AG04450 (cell line): ENCODE measurements at places on chromosomes 7 and 10.

DNA sequence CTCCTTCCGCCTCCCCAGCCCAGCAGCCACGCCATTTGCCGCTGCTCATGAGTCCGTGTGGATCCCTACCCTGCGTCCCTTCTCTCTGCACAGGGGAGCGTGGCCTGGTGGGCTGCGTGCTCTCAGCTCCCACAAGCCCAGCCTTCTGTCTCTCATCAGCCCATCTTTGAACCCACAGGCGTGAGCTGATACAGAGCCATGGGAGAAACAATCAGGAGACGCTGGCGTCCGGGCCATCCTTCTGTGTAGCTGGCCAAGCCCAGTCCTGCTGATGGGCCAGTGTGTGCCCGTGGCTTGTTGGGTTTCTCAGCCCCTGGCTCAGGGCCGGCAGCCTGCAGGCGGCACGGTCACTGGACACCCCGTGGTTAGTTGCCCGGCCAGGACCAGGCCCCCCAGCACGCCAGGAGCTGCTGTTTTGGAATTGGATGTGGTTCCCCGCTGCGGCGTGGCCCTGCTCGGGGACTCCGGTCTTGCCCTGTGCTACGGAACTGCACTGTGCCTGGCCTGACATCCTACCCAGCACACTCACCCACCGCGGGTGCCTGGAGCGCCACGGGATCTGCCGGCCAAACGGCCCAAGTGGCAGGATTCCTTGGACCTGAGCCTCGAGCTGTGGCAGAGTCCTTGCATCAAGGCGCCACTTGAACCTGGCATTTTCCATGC lies 88.9 kb downstream of the ELFN1 start:
- DNase-seq: no peak

GRCh38 chr7:83161186-83161585 lies 1.5 kb downstream of the PCLO start:
- no peak for DNase-seq

- no peak for DNase-seq
These were observed 10.5 kb upstream of the DEPP1 start for GRCh38 chr10:44988957-44989585.

GRCh38 chr7:155488483-155489127 lies 30.7 kb downstream of the EN2 start:
- no peak for DNase-seq

- no peak for DNase-seq
These were observed 10.7 kb downstream of the NCOA4 start for GRCh38 chr10:46019569-46020343.

- no peak for DNase-seq
These were observed 97.6 kb upstream of the GSDME start for GRCh38 chr7:24854866-24855265.

DNA sequence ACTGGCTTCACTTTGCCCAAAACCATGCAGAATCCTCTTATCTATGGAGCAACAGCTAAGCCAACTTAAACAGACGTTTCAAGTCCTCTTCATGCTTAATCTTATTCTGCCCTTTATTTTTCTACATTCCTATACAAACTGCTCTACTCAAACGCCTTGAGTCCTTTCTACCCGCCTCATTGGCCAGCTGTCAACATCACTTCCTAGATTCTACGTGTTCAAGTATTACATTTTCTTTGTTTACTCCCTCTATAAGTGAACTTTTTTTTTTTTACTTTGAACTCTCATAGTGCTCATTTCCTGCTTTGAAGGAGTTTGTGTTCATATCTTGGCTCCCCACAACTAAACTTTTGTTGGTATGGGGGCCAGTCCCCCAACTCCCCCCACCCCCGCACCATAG lies 28.9 kb upstream of the SLC26A5 start:
- no peak for DNase-seq

- no peak for DNase-seq
These were observed 39.3 kb upstream of the RSU1 start for GRCh38 chr10:16856567-16856966.

DNA sequence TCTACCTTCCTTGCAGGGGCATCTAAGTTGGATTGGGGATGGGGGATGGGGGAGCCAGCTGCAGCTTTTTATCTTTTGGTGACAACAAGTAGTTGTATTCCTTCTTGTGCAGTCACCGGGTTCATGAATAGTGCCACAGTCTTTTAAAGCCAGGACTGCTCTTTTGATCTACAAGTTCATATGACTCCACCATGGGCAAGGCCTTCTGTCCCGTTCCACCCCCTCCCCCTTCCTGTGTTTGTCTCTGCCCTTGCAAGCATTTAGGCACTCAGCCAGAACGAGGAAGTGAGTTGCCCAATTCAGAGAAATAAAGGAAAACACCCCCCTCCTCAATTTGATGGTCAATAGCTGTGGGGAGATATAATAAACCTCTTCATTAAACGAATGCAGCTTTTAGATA lies 44.8 kb upstream of the EGR2 start:
- no peak for DNase-seq

DNA sequence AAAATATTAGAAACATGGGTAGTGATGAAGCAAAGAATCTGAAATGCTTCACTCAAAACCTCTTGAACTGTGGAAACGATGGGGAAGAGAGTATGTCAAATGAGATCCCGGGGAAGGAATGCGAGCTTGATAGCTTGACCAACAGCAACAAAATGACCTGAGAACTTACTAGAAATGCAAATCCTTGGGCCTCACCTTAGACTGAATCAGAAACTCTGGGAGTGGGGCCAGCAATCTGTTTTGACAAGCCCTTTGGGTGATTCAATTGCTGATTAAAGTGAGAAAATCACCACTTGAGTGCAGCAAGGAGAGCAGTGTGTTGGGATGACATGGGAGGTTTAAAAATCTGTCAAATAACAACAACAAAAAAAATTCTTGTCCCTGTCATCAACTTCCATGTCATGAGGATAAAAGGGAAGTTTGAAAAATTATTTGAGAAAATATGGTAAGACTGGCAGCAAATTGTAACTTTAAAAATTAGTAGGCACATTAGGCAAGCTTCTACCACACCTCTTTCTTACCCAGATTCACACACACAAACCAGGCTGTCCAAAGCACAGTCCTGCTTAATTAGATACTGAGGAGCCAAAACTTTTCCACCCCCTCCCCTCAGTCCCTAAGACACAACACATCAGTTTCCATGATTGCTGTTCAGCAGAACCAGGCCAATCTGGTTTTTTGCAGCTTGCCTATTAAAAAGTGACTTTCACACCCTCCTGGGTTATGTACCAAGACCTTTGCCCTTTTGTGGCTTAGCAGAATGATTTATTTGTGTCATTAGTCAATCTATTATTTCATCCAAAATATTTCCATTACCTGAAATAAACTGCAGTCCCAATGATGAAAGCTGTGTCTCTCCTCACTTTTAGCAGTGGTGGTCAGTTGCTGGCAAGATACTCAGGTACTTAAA lies 15.6 kb downstream of the CALCR start:
- DNase-seq: no peak

DNA sequence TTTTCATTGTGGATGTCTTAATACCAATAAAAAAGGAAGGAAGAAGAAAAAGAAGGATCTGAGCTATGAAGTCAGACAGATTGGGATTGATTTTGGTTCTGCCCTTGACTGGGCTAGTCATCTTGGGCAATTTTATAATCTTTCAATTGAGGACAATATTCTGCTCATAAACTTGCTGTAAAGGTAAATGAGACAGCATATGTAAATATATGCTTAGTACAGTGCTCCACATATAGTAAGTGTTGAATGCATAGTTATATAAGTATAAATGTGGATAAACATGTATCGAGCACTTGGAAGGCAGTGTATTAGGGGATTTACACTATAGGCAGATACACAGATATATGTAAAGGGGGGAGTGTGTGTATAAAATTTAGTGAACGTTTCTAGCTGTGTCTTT lies 85.1 kb downstream of the ST7 start:
- no peak for DNase-seq

- DNase-seq: no peak
These were observed 171.2 kb upstream of the CELF2 start for GRCh38 chr10:10846504-10846900.

DNA sequence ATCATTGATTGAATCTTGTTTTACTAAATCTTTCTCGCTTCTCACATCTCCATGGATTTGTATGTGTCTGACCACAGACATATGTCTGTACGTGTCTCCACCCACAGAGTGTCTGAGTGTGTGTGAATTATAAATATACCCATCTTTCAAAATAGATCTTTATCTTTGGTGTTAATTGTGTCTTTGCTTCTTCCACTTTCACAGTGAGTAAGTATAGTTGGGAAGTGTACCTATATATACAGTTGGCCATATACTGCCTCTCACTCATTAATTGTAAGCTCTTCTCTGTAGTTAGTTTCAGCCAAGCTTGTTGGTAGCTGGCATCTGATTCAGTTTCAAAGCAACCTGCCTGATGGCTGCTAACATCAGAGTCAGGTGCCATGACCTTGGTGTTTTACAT lies 18.4 kb downstream of the EEPD1 start:
- no peak for DNase-seq

DNA sequence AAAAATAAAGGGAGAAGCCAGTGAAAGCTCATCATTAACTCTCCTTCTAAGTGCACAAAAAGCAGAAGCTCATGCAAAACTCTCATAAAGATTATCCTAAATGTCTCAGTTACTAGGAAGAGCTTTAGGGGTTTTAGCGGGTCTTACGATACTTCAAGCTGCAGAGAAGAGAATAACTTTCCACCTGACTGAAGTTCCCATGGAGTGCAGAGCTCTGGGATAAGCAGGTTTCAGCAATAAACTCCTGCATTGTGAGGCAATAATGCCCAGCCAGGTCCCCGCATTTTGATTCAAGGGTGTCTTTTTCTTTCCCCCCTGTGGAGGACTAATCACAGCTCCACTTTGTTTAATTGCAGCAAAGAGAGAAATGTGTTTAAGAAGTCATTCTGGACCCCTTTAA lies 241.9 kb upstream of the SP8 start:
- no peak for DNase-seq

DNA sequence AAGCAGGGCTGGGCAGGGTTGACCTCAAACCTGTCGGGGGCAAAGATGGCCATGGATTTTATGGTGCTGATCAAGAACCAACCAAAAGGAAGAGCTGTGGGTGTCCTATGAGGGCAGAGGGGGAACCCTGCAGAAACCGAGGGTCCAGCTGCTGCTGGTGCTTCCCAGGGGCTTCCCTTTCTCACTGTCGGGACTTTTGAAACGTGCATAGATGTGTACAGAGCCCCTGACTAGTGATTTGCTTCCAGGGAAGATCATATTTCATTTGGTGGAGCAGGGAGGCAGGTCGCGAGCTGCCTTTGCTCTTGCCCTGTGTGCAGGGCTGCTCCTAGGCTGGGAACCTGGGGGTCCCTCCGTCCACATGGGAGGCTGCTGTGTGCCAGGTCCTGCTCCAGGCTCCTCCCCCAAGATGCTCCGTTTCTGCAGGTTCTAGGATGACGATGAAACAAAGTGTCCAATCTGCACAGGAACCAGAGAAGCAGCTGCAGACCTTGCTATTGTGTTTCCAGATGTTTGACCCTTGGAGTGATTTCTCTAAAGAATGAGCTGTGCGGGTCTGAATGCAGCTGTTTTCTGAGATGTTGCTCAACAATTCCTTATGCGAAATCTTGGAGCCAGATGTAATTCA lies 9.4 kb upstream of the INPP5A start:
- no peak for DNase-seq

- DNase-seq: no peak
These were observed 52.6 kb downstream of the DPYSL4 start for GRCh38 chr10:132239126-132240031.

DNA sequence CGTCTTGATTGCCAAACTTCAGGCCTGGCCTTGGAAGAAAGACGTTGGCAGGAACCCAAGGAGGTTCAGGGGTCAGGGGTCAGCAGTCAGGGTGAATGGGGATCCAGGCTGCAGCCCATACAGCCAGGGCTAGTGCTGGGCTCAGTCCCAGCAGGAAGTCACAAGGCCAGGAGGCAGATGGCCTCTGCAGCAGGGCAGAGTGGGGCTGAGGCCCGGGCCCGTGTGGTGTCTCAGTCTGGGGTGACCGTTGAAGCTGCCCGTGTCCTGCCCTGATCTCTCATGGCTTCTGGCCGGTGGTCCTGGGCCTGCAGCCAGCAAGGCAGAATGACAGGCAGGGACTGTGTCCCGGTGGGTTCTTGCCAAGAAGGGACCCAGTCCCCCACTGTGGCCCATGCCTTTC lies 26.6 kb upstream of the PURB start:
- no peak for DNase-seq

GRCh38 chr7:138066954-138067394 lies 9.3 kb upstream of the AKR1D1 start:
- DNase-seq: no peak

- no peak for DNase-seq
These were observed 28.6 kb downstream of the PON3 start for GRCh38 chr7:95367606-95368005.

- DNase-seq: peak; percentile 76
These were observed 106.4 kb downstream of the ZRANB1 start for GRCh38 chr10:125048094-125048864.

- DNase-seq: no peak
These were observed 188.9 kb downstream of the EVX1 start for GRCh38 chr7:27431465-27431864.

DNA sequence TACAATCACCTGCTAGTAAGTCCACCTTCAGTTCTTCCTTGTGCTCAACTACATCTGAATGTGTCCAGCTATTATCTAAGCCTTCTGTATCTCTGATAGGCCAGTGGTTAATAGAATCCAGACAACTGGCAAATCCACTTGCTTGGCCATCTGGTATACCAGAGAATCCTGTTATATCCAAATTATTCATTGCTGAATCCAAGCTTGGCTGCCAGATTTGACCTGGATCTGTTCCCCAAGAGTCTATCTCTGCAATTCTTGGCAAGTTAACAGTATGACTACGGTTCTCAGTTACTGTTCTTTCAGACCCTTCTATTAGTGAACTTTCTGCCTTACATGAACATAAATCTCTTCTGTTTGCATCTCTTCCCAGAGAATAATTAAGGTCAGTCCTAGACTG lies 154.6 kb upstream of the TARP start:
- no peak for DNase-seq
